ENCODE measurements at places on chromosomes 7 and 10.

DNA sequence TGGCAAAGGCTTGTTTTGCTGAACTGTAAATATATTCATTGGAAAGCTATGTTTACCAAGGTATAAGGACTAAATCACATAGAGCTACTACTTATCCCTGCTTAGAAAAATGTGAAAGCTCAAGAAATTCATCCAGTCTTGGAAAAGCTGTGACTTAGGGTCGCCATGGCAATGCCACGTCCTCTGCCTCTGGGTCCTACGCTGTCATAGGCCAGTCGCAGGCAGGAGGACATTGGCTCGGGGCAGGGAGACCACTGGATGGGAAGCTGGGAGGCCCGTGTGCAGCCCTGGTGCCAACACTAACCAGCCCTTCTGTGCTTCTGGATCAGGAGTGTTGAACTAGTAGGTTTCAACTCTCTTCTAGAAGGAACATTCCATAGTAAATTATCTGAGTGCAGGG, 67.3 kb upstream of the PDZD8 start:
- no peaks in the 10 kb centered on the region for H3K27me3 ChIP-seq
- H3K4me1 ChIP-seq, result 0 out of 2 replicates have a peak, but pooled peaks cover 2% of the 10 kb centered on the region
- no peaks in the 10 kb centered on the region for H3K36me3 ChIP-seq
- no peak overlapping the region for H3K27ac ChIP-seq

DNA sequence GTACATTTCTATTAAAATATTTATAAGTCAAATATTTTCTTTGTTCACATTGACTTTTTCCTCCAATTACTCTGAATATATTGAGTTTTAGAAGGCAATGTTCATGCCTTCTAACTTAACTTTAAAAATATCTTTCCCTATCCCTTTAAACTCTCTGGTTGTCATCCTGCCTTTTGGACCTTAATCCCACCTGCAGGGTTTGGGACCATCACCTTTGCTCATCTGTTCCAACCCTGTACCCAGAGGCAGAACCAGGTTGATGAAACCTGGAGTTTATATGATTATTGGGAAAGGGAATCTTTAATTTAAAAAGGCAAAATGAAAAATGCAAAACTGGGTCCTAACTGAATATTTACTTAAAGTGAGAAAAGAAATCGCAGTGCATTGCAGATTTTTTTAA, 24.8 kb downstream of the NEUROD6 start:
- DNase-seq, result no peak
- H3K27ac ChIP-seq, result no peak overlapping the region
- H3K36me3 ChIP-seq, result no peaks in the 10 kb centered on the region
- H3K4me3 ChIP-seq, result no peak overlapping the region
- peaks cover 34% of the 10 kb centered on the region for H3K27me3 ChIP-seq

GRCh38 chr7:19575909-19576557, 132.8 kb downstream of the POLR1F start:
- H3K4me3 ChIP-seq, result no peak overlapping the region
- H3K36me3 ChIP-seq, result no peaks in the 10 kb centered on the region

GRCh38 chr10:58565271-58565670, 52.6 kb downstream of the BICC1 start:
- no peaks in the 10 kb centered on the region for H3K36me3 ChIP-seq
- no peaks in the 10 kb centered on the region for H3K4me1 ChIP-seq
- H3K4me3 ChIP-seq, result no peak overlapping the region
- H3K27ac ChIP-seq, result no peak overlapping the region
- DNase-seq, result no peak
